ENCODE measurements at places on chromosomes 12 and 14.

DNA sequence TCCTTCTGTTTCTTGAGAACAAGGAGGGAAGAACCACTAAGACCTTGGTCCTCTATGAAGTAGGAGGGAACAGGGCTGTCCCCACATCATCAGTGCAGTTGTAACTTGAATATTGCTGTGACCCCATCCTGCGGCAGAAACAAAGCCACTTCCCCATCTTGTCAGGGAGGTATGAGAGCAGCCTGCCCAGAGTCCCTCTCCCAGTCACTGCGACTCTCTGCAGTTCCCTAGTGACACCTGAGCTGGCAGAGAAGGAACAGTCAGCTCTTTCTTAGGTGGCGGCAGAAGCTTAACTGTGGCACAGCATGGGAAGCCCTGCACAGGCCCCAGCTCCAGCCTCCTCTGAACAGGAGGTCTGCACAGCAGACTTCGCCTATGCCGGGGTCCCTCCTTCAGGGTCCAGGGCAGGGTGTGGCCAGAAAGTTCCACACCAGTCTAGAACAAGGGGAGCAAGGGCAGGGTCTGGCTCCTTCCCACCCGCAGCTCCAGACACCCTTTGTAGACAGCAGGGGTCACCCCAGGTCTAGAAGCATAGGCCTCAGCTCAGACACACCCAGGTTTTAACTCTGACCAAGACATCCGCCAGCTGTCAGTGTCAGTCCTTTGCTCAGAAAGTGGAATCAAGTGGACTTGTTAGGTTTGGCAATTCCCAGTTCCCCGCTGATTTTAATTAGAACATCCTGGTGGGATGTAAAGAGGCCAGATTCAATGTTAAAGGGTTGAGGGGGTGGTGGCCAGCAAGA lies 36.8 kb downstream of the DEGS2 start:
- no peak for DNase-seq

GRCh38 chr14:101072945-101073597 lies 169.5 kb upstream of the RTL1 start:
- DNase-seq, result peak; percentile 27

DNA sequence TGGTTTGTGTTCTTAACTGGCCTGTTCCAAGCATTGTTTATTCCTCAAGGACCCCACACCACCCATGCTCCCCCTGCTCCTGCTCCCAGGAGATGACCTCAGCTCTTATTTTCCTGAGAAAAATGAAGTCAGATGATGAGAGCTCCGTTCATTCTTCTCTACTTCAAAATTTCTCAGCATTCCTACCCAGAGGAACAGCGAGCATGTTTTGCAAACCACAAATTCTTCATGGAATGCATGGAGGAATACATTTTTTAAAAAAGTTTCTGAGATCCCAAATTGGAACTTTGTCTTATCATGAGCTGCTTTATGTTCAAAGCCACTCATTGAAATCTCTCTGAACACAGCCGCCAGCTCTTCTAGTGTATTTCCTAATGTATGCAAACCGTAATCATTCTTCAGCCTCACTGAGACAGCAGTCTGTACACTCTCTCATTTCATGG lies 44.9 kb downstream of the SYNE2 start:
- no peak for DNase-seq

DNA sequence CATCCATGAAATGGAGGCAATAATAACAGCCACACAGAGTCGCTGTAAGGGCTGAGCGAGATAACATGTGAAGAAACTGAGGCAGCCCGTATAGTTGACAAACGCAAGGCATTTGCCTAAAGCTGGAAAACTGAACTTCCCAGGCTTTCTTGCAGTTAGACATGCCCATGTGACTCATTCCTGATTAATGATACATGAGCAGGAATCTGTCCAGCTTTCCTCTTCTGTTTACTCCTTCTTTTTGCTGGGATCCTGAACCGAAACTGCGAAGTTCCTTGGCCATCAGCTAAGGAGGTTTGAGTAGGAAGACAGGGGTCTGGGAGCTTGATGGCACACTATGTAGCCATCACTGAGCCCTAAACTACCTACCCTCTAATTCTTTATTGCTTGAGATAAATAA lies 52.2 kb downstream of the ST8SIA1 start:
- no peak for DNase-seq

DNA sequence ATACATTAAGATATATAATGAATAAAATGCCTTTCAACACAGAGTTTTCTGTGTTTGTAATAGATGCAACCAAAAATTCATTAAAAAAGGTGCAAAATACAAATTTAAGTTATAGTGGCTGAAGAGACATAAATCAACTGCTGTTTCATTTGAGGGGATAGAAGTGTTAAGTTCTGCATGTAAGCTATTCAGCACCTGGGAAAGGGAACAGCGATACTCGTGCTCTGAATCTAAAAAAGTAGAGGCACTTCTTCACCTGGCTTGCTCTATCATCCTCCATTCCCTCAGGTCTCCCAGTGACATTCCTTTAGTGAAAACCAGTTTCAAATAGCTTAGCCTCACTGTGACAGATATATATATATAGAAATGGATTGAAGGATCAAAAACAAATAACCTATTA lies 222.6 kb downstream of the ACSS3 start:
- no peak for DNase-seq

- DNase-seq, result no peak
Observed at GRCh38 chr14:63654936-63655335, 13.3 kb upstream of the WDR89 start.

GRCh38 chr12:58950739-58951100 lies 30.4 kb upstream of the LRIG3 start:
- no peak for DNase-seq

DNA sequence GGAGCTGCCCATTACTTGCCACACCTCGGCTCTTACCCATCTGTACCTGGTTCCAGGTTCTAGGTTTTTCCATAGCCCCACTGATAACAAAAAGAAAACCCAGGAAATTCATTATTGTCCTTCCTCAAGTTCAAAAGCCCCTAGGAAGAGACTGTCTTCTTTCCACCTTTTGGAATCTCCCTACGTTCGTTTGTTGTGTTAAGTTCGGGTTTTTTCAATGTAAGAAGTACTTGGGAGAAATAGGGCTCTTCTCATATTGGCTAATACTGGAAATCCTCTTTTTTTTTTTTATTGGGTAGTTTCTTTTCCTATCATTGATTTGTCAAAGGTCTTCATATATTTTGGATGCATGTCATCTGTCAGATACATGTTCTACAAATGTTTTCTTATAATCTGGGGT lies 17.3 kb downstream of the SLC15A5 start:
- DNase-seq, result no peak

GRCh38 chr12:3130057-3130830 lies 53.1 kb downstream of the TSPAN9 start:
- no peak for DNase-seq

- no peak for DNase-seq
Observed at GRCh38 chr12:19138551-19138950, 9.0 kb downstream of the PLEKHA5 start.

- peak; percentile 47 for DNase-seq
Observed at GRCh38 chr12:45789025-45789424, 59.5 kb downstream of the ARID2 start.

DNA sequence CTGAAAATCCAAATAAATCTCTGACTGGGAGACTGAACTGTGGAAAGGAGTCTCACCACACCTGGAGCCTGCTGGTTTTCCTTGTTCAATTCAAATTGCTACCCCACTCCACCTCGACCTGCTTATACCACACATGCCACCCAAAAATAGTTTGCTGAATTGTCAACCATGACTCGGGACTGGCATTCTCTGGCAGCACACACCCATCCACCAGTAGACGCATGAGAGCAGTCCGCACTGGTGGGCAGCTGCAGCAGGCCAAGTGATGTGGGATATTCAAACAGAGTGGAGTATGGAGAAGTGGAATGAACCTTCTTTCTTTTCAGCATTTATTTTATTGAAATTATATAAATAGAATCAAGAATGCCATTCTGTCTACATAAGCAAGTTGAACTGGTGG lies 38.7 kb upstream of the SYCP3 start:
- DNase-seq, result no peak

- no peak for DNase-seq
Observed at GRCh38 chr12:69972136-69972535, 147.1 kb downstream of the MYRFL start.

- no peak for DNase-seq
Observed at GRCh38 chr12:6462234-6462995, 8.1 kb downstream of the VAMP1 start.

DNA sequence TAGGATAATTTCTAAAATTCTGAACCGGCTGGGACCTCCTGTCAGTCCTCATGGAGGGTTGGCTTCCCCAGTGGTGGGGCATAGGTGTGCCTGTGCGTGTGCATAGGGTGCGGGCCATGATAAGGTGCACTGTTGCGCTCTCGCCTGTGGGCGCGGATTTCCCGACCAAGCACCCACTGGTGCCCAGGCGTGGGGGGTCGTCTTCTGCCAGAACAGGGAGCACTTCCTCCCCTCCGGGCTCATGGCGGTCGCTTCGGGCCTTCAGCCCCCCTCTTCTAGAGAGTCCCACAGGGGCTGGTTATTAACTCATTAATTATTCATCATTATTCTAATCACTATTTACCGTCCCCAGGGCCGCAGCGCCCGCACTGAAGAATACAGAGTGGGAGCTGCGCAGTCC lies 2.8 kb downstream of the C1QL4 start:
- no peak for DNase-seq

DNA sequence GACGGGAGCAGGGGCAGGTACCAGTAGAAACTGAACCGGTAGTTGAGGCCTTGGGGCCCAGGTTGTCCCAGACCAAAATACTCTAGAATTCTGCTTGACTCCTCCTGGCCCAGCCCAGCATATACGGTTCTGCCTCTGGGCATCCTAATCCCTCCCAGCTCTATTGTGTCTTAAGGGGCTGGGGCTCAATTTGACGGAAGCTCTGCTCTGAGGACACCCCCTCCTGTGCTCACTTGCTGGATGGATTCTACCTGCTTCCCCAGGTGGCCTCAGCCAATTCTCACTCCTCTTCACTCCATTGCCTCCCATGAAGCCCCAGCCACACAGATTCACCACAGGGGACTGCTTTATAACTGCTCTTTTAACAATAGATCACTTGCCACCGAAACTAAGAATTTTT lies 219.5 kb upstream of the FKBP4 start:
- no peak for DNase-seq

GRCh38 chr14:77067632-77068516 lies 30.2 kb upstream of the CIPC start:
- DNase-seq, result peak; percentile 90

DNA sequence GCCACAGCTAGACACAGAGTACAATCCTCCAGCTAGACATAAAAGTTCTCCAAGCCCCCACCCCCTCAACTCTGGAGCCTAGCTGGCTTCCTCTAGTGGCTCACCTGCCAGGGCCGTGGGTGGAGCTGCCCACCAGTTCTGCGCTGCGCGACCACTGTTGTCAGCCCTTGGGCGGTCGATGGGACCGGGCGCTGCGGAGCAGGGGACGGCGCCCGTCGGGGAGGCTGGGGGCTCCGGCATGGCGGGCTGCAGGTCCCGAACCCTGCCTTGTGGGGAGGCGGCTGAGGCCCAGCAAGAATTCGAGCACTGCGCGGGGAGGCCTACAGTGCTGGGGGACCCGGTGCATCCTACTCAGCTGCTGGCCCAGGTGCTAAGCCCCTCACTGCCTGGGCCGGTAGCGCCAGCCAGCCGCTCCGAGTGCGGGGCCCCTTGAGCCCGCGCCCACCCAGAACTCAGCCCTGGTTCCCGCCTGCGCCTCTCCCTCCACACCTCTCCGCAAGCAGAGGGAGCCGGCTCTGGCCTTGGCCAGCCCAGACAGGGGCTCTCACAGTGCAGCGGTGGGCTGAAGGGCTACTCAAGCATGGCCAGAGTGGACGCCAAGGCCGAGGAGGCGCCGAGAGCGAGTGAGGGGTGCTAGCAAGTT lies 51.0 kb downstream of the RTN1 start:
- no peak for DNase-seq

DNA sequence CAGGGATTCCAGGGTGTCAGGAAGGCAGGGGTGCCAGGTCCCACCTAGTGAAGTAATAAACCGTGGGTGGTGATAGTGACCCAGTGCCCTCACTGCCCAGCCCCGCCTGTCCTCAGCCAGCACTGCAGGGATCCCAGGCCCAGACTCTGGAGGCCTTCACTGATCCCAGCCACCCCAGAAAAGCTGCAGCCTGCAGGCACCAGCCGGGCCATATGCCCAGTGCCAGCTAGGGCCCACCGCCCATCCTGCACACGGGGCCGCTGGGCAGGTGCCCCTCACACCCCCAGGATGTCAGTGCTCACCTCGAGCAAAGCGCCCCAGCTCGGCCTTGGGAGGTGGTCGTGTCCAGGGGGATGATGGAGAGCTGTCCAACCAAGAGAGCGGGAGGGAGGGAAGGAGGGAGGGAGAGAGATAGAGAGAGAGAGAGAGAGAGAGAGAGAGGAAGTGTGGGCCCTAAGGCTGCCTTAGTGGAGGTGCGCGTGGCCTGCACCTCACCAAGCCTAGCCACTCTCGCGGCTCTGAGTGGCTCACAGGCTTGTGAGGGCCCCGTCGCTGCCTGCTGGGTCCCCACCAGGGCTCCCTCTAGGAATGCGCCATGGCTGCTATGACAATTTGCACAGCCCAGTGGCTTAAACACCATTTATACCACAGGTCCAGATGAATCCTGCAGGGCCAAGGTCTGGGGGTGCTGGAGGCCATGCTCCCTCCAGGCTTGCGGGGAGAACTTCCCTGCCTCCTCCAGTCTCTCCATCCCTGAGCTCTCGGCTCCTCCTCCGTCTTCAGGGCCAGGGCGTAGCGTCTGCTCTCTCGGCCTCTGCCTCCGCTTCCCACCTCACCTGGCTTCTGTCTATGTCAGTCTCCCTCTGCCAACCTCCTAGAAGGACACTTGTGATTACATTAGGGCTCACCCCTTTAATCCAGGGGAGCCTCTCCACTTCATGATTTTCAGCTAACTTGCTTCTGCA lies 401.0 kb downstream of the TMEM121 start:
- no peak for DNase-seq

DNA sequence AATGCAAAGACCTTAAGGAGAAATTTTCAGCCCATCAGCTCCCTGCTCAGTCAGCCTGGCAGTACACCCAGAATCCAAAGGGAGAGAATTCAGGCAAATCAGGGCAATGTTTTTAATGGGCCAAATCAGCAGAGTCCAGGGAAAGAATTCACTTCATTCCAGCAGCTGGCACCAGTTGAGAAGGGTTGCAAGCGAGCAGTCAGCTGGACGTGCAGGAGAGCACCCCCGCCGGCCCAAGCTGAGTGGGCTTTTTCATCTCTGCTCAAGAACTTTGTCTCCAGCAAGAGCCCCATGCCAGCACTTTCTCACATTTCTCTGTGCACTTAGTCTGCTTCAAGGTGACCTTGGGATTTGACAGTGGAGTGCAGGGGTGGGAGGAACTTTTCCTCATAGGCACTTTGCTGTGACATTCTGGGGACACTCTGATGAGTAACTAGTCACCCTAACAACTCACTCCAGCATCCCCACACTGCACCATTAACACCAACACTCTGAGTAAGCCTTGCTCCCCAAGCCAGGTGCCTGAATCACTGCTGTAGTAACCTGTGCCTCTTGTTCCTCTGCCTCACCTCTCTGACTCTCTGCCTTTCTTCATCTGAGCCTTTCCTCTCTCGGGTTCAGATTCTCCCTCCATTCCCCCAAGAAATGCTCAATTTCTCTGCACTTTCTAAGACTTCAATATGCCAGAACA lies 2.2 kb downstream of the ENDOU start:
- DNase-seq, result no peak
